ENCODE measurements at places on chromosomes 2 and 18. TPM values are rescaled to one million over a fixed set of nuclear protein-coding genes. Genes with fewer than 3 reads are reported as not detected.

The ZNF385B gene
- total RNA-seq = not detected

The RAB17 gene
- total RNA-seq = 0.22 TPM

The ZNF804A gene
- 5.2 TPM for total RNA-seq

The IL1RL1 gene
- total RNA-seq = 0.22 TPM

The ADGRF3 gene
- under 0.01 TPM for total RNA-seq

The CRIM1 gene
- total RNA-seq = 365 TPM
